ENCODE measurements at places on chromosomes 3 and 15.

DNA sequence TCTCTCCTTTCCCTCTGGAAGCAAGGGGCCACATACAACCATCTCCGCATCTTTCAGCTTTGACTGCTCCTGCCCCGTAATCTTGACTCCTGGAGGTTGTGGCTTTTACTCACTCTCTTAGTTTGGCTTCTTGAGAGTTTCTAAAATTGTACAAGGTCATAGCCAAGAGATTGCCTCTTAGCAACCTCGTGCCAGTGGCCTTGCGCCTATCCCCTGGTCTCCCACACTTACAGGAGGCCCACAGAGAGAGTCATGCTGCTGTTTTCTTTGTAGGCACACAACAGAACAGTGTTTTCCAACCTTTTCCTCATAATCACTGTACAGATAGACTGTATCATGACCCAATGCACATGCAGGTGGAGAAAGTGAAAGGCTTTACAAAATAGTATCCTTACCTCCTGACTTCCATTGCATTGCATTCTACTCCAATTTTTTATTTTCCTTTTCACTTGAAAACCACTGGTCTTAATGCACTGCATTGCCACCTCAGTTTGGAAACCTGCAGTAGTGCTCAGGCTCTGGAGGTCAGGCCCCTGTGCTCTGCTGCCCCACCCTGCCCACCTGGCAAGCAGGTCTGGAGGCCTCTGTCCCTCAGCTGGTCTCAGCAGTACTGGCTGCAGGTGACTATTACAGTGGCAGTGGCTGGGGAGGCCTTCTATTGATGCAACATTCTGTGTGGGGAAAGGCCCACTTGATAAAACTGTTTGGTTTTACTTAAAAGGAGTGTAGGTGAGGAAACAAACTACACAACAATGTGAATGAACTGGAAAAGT, 156.2 kb downstream of the DNAJB8 start:
- DNase-seq: no peak

DNA sequence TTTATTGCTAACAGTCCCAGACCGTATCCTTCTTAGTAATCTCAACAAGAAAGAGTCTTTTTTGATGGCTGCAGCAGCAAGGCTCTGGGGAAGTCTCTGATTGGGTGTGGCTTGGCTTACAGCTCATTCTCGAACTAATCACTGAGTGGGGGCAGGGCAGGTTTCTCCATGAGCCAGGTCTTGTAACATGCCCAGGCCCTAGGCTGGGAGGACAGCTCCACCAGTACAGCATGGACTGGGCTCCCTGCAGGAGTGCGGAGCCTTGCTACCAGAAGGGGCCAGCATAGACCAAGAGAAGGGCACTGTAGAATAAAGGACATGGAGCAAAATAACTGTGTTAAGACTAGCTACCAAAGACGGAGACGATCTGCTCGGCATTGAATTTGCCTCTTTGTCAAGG, 7.2 kb downstream of the CD276 start:
- no peak for DNase-seq

- no peak for DNase-seq
These were observed 812.6 kb downstream of the ZPLD1 start for GRCh38 chr3:103247459-103247858.

DNA sequence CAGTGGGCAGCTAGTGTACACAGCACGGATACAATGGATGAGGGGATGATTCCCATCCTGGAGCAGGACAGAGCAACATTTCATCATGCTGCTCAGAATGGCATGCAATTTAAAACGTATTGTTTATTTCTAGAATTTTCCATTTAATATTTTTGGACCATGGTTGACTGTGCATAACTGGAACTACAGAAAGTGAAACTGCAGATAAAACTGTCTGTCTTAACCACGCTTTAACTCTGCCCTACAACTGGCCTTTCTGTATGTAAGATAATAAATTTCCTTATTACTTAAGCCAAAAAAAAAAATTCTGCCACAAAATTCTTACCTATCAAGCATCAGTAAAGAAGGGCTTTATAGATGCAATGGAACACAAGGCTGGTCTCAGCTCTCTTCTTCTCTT, 33.4 kb downstream of the AP3S2 start:
- DNase-seq: no peak

GRCh38 chr3:188294823-188295487, 141.0 kb downstream of the LPP start:
- no peak for DNase-seq

DNA sequence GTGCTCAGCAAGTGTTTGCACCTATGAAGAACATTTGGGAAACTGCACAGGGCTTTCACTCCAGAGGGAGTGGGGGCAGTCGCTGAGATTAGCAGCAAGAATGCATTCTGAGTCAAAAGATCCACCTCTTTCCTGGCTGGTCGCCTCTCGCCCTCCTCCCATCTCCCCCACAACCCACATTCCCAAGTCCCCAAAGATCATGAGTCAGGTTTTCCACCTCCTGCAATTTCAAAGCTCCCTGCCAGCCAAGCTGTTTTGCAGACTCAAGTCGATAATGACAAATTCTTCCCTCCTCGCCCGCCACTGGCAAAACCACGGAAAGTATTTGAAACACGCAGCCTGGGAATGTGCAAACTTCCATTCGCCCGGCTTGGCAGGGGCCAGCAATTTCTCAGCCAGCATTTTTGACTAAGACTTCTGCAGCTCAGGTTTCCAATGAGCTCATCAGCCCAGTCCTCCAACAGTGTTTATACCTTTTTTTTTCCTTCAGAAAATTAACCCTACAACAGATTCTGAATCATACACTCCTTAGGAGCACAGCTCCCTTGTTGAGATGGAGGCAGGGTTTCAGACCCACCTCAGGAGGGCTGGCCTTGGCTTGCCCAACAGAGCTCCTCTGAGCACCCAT, 181.4 kb downstream of the SMAD6 start:
- peak; percentile 27 for DNase-seq

DNA sequence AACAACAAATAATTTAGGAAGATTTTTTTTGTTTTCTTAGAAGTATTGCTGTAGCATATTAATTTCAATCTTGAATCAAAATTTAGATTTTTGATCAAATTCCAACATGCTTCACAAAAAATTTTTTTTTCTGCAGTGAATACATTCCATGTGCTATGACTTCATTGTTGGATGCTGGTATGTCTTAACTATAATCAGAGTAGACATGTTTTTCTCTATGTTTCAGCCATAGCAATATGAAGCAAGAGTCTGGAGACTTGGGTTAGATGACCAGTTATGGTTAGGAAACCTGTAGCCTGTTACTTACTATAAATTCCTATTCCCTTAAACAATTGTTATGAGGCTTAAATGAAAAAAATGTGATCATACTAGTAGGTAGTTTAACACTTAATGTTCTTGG, 176.1 kb upstream of the CHL1 start:
- no peak for DNase-seq

DNA sequence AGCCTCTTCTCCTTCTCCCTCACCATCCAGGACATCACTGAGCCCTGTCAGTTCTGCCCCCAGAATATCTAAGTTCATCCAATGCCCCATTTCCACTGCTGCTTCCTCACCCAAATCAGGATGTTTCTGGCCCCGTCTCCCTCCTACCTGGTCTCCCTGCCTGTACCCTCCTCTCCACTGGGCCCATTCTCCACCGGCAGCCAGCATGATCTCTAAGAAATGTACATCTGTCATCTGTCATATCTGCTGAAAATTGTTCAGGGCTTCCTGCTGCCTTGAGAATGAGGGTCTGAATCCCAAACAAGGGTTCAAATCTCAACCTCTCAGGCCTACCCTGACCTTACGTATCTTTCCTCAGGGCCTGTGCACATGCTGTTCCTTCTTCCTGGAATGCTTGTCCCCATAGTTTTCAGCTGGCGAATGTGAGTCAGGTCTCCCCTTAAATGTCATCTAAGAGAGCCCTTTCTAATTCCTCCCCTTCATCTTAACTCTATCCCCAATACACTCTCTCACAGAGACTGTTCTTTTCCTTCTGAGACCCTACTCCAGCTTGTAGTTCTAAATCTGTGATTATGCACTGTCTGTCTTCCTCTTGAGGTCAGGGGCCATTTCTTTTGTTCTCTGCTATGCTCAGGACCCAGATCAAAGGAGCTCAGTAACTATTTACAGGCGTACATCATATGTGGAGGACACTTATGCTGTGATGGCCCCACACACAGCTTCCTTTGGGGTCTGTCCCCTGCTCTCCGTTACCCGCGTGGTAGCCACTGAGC, 40.8 kb downstream of the SMAD3 start:
- DNase-seq: no peak

DNA sequence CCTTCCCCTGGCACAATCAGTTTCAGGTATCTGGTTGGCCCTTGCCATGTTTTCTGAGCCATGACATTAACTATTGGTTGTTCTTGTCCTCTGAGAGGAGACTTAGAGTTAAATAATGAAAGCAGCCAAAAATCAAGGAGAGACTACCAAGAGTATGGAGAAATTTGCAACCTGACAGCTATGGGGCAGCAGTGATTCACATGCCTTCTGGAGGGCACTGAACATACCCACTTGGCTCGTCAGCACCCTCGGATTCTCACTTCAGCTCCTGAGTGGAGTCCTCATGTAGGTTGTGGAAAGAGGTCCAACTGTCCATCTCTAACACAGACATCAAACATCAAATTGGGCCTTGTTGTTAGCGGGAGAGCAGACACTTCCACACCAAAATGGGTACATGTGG, 265.6 kb downstream of the EBLN2 start:
- no peak for DNase-seq
